ENCODE measurements at places on chromosomes 1 and 21.

DNA sequence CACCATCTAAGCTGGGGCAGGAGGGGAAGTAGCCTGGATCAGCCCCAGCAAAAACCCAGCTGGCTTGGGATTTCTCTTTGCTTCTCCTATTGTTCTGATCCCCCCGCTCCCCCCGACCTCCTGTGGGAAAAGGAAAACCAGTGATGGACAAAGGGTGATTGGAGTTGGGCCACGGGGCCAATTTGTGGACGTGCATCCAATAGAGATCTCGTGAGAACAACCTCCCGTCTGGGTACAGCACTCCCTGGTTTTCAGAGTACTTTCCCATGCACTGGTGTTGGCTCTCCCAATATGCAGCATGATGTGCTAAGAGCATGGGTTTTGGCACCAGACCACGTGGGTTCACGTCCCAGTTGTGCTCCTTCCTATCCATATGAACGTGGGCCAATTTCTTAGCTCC is 9.0 kb downstream of the BLACAT1 start:
- DNase-seq = no peak

DNA sequence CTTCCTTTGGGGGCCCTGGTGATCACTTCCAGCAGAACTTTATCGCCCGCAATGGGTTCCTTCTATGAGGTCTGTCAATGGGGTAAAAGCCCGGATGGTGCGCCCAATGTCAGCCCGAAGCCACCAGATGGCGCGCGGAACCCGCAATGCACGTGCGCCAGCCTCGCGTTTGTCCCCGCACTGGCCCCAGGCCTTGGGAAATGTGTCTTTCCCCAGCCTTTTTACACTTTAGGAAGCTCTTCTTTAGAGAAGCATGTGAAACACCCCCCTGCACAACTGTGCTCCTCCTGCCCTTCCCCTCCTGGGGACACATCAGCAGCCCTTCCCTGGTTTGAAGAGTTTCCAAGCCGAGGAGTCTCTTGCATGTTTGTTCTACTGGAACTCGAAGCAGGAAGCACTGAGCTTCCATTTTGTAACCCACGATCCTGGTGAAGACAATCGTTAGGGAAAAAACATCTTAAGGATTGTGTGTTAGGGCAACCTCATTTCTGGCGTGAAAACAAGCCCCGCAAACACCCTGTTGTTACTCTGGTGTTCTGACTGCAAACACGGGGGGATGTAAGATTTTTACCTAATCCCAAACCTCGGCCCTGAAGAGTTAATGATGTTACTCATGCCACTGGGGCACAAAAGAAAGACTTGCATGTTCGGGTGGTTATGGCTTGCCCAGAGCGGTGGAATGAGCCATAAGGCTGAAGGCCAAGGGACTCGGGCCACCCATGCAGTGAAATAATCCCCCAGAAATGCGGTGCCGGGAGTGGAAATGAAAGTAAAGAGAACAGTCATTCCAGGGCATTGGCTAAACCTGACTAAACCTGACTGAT is 20.4 kb upstream of the TARBP1 start:
- DNase-seq = no peak

DNA sequence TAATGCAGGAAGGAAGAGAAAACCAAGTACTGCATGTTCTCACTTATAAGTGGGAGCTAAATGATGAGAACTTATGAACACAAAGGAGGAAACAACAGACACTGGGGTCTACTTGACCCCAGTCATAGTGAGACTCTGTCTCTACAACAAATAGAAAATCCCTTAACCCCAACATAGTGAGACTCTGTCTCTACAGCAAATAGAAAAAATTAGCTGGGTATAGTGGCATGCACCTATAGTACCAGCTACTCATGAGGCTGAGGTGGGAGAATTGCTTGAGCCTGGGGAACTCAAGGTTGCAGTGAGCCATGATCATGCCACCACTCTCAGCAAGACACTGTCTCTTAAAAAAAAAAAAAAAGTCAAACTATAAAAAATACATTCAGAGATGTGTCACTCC is 42.7 kb downstream of the GIPC2 start:
- no peak for DNase-seq

DNA sequence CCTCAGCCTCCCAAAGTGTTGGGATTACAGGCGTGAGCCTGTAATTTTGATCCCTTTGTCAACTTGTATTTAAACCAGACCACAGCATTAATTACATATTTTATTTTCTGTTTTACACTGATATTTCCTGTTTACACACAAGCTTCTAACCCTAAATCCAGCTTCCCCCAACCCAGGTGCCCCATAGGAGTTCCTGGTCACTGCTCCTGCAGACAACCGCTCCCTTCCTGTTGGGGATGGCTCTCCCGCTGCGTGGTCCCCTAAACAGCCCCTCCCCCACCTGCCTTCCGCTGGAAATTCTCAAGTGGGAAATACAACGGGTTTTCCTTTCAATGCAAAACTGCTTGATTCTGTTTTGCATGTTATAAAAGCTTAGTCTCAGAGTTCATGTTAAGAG is 3.7 kb downstream of the CSTB start:
- no peak for DNase-seq

GRCh38 chr1:207418351-207418750 is 35.8 kb upstream of the CR2 start:
- DNase-seq = no peak

GRCh38 chr1:6177681-6178380 is 2.3 kb downstream of the CHD5 start:
- DNase-seq = no peak

DNA sequence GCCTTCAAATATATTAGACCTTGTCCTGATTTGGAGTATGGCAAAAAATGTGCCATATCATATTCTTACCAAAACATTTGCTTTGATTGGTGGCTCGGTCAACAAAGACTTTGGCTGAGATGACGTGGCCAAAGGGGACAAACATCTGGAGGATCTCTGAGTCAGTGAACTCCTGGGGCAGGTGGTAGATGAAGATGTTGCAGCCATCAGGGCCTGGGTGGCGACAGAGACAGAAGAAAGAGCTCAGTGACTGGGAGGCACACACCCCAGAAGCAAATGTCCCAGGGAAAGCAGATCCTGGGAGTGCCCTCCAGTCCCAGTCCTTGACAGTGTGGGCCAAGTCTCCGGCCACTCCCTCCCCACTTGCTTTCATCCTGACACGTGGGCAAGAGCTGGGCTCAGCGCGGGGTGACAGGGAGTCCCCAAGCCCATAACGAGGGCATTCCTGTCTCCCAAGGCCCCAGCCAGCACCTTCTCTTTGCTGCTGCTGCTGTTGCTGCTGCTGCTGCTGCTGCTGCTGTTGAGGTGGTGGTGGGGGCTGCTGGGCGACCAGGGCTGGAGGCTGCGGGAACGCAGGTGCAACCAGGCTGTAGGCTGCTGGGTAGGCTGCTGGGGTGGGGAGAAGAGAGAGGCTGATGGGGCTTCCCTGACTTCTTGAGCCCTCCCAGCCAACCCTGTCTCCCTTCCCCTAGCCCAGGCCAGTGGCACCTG is 10.7 kb downstream of the CELF3 start:
- no peak for DNase-seq

GRCh38 chr1:33335020-33335419 is 14.1 kb upstream of the A3GALT2 start:
- DNase-seq = no peak

DNA sequence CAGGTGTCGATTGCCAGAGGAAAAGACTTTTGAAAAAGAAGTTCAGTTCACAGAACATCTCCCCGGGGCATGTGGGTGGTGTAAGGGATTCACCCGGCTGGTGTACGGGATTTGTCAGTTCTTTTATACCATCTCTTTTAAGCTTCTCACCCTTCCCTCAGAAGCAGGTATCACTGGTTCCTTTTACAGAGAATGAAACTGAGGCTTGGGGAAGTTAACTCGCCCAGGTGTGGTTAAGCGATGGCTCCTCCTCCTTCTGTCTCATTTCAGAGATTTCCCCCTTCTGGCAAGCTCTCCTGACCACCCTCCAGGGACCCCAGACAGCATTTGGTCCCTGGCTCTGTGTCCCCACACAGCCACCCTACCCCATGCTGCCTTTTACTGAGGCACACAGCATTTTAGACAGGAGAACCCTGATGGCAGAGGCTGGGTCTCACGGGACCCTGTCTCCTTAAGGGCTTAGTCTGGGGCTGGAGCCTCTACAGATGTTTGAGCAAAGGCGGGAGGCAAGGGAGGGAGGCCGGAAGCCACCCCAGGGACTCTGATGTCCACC is 2.8 kb upstream of the ECE1 start:
- DNase-seq = no peak

DNA sequence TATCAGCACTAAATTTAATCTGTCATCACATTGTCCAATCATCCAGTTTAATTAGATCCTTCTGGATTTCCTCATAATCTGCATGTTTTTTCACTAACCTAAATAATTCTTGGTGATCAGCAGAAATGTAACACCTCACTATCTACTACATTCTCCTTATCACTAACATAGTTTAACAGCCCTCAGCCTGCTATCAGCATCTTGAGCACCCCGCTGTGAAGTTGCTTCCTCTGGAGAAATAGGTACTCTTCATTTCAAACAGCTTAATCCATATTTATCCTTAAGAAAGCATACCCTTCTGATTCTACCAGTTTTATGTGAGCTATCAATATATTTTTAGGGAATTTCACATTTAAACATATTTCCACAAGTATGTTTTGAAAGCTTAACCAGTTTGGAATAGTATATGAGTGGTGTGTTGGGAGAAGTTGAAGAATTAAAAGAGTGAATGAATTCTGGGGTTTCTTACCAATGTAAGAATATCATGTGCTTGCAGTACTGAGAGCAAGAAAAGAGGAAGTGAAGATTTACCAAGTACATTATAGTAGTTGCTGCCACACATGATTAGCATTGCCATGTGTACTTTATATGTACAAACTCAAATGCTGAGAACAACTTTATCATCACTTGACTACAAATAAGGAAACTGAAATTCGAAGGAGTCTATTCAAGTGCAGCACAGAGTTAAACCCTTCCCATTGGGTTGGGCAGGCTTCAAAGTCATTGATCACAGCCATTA is 771.1 kb upstream of the ADGRL4 start:
- no peak for DNase-seq

DNA sequence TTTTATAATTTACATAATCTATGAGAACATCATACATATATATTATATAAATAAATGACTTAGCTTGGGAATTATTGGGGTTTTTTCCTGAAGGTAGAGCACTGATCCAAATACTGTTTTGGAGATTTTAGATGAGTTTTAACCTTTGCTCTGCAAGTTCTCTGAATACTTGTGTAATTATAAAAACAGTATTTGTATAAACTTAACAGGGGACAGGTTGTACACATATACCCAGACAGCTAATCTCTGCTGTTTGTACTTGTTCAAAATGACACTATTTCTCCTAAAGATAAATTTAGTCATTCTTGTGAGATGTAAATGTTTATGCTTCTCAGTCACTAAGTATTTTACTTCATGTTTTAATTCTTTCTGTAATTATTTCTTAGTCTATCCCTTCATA is 8.7 kb downstream of the AGL start:
- no peak for DNase-seq

- no peak for DNase-seq
Measured at GRCh38 chr1:67955591-67955990, 94.8 kb downstream of the DIRAS3 start.

GRCh38 chr1:48450505-48450904 is 21.5 kb downstream of the SPATA6 start:
- DNase-seq = no peak

DNA sequence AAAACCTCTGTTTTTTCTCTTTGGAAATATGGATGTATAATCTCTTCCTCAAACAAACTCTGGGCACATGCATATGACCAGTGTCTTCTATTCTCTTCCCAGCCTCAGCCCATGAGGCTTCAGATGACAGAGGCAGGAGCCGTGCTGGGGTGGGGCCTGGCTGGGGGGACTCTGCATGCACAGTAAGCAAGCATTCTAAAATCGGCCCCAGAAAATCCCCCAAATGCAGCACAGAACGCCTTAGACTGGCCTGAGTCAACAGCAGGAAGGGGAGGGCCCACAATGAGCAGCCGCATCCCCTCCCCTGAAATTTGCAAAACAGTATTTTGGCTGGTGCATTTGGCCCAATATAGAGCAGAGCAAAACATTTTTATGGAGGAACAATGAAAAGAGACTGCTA is 47.8 kb downstream of the ITPKB start:
- no peak for DNase-seq

DNA sequence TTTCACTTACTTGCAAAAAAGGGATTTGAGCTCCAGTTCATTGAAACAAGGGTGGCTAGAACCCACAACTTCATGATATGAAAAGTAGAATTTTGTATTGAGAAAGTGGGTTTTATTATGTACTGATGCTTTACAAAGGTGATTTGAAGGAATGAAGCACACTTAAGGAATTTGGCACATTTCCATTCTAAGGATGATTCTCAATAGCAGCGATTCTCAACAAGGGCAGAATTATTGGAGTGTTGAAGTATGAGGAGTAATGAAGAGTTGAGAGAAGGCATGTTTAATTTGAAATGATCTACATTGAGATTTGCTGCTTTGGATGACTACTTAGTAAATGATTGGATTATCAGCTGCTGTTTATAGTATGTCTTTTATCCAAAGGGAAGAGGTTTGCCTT is 54.7 kb downstream of the FNBP1L start:
- no peak for DNase-seq

GRCh38 chr1:4140821-4141220 is 240.7 kb upstream of the C1orf174 start:
- no peak for DNase-seq

DNA sequence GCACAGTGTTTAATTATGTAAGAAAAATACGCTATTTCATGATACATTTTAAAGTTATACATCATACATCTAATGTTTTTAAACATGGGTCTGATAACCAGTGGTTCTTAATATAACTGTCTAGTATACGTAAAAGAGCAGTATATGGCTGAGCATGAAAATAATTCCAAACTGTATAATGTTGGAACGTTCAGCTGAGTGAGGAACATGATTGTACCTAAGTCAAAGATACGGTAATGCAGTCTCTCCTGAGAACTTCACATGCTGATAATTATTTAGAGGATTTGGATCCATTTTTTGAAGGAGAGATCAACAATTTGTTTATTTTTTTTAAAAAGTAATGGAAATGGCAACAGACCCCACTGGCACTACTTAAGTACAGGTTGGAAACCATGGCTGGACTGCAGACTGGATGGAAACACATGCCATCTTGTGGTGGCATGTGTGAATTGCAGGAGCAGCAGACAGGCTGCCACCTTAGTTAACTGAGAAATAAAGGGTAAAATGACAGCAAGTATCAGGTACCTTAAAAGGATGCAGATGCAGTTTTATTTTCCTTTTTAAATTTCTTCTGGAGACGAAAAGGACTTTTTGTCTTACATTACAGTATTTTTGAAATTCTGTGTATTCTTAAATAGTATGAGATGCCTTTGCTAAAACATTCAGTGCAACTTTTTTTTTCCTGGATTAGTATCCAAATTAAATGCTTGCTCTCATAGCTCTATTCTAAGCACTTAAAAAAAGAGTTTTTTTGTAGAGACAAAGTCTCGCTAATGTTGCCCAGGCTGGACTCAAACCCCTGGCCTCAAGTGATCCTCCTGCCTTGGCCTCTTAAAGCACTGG is 73.8 kb downstream of the MTR start:
- DNase-seq = no peak

DNA sequence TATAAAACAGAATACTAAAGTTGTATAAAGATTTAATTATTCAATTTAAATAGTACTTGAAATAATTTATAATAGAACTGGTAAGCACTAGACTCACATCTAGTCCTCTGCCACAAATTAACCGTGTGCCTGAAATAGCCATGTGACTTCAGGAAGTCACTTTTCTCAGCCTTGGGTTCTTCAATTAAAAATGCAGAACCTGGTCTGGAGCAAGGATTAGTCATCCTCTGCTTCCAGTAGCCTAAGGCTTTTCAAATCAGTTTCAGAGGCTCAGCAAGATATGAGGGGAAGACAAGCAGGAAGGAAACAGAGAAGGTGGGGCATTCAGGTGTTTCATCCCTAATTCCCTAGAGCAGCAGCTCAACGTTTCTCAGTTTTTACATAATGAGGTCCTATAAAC is 23.0 kb downstream of the DPH5 start:
- DNase-seq = no peak

GRCh38 chr1:246005067-246005466 is 502.0 kb downstream of the SMYD3 start:
- no peak for DNase-seq

Data from NCI-H187 treated with DMSO at 0.1 percent for 48 hours (cell line).